ENCODE measurements at places on chromosomes 16 and 17.

GRCh38 chr16:22174642-22175041, 12.3 kb downstream of the SDR42E2 start:
- DNase-seq, result no peak

- no peak for DNase-seq
Measured at GRCh38 chr17:50035421-50035879, 20.5 kb upstream of the ITGA3 start.

GRCh38 chr16:87961623-87962022, 10.4 kb downstream of the BANP start:
- DNase-seq, result no peak

DNA sequence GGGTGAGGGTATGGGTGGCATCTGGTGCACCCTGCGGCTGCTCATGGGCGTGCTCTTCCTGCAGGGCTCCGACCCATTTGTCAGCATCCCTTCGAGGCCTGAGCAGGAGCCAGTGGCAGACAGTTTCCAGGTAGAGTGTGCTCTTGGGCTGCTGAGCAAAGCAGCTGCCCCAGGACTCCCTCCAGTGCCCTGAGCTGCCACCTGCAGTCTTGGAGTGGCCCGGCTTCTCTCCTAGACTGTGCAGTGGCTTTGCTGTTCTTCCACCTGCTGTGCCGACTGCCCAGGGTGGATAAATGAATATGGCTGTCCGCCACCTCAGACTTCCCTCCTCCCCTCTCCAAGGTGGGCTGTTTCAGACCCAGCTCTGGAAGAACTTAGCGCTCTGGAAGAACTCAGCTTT, 10.8 kb upstream of the JPT2 start:
- no peak for DNase-seq

GRCh38 chr16:59601452-59601851, 867.3 kb upstream of the GOT2 start:
- DNase-seq, result no peak

DNA sequence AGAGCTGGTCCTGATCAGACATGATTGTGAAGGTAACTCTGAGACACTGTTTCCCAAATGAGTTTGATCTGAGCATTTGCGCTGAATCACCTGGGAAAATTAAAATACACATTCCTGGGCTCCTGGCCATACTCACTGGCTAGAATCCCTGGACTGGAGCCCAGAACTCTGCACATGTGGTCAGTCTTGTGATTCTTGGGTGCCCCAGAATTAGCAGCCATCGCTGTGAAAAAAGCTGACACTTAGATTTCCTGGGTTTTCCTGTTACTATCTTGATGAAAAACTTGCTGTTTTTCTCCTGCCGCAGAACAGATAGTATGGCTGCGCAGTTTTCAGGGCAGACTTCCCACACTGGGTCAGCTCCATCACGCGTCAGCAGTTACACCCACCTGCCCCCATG, 24.6 kb downstream of the NECAB2 start:
- no peak for DNase-seq

DNA sequence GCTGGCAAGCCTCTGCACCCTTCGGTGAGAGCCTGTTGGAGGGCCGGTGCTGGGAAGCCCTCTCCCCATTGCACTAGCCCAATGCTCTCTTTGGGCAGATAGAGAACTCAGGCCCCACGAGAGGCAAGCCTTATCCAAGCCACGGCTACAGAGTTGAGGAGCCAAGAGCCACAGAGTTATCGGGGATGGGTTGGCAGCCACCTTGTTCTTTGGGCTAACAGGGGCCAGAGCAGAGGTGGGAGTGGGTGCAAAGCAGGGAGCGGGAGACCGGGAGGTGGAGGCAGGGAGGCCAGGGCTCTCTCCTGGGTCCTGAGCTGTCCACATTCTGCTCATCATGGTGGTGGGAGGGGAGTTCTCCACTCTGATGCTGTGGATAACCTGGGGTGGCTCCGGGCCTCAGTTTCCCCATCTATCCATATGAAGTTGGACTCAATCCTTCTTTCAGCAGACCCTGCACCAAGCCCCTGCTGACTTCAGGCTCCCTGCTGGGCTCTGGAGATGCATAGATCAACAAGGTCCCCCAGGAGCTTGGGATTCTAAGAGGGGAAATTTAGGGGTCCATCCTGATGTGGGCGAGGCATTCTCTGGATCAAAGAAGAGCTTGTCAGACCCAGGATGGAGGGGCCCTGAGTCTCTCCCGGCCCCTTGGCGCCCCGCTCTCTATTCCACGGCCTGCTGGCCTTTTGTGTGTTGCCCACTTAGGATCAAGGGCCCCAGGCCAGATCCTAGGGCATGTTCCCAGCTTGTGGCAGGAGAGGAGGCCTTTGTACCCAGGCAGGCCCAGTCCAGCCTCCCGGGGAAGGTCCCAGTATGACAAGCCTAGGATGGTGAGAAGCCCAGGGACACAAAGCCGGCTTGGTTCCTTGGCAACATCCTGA, 557 bp upstream of the CX3CL1 start:
- no peak for DNase-seq

- no peak for DNase-seq
Measured at GRCh38 chr17:28125526-28126378, 83.3 kb downstream of the NLK start.

GRCh38 chr17:70767102-70767701, 597.9 kb downstream of the KCNJ2 start:
- DNase-seq, result no peak

- DNase-seq, result no peak
Measured at GRCh38 chr16:54070789-54071343, 215.7 kb downstream of the IRX3 start.

GRCh38 chr16:7755347-7755882, 422.8 kb downstream of the RBFOX1 start:
- DNase-seq, result no peak

DNA sequence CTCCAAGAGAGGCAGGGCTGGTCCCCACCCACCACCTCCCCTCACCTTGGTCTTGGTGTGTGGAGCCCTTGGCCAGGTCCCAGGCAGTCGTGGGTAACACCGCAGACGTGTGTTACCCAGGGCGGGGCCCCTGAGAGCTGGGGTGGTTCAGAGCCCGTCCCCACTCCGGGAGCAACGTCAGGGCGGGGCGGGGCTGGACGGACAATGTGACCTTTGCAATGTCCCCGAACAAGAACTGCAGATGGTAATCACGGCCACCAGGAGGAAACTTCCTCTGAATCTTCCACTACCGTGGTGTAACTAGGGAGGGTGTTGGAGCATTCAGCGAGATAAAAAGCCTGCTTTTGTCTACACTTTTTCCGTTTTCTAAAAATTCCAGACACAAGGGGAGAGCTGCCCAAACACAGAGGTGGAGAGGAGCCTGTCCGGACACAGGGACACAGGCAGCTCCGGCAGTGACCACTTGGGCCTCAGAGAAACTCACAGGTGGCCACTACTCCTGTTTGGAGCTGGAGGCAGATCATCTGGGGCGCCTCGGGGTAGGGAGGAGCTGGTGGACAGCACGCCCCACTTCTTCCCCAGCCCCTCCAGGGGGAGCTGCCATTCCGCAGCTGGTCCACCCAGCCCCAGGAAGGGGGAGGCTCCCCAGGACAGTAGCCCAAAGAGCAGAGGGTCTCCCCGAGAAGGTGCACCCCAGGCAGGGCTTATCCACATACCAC, 14.2 kb upstream of the SLC38A10 start:
- DNase-seq, result no peak

GRCh38 chr17:27407916-27408864, 48.1 kb upstream of the KSR1 start:
- no peak for DNase-seq

DNA sequence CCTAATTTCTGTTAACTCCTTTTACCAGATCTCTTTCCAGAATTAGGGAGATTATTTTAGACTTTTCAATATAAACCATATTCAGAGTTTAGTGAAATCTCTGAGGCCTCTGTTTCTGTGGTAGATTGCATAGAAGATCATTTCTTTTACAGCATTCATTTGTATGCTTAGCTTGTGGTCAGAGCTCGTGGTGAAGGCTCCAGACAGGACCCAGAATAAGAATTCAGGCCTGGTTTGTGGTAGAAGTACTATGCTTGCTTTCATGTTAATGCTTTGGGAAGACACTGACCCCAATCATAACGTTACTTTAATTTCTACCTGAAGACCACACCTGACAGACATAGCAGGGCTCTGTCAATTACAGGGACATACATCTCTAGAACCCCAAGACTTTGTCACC, 258.1 kb downstream of the FTO start:
- no peak for DNase-seq

GRCh38 chr16:82631701-82632685, 5.2 kb downstream of the CDH13 start:
- no peak for DNase-seq
